Activated CD4-positive, alpha-beta T cell treated with anti-CD3 and anti-CD28 coated beads for 4 hours (primary cell): ENCODE measurements at places on chromosomes 1 and 21.
A peak's percentile ranks its signal among the peaks of the same experiment; 100 is the strongest.

DNA sequence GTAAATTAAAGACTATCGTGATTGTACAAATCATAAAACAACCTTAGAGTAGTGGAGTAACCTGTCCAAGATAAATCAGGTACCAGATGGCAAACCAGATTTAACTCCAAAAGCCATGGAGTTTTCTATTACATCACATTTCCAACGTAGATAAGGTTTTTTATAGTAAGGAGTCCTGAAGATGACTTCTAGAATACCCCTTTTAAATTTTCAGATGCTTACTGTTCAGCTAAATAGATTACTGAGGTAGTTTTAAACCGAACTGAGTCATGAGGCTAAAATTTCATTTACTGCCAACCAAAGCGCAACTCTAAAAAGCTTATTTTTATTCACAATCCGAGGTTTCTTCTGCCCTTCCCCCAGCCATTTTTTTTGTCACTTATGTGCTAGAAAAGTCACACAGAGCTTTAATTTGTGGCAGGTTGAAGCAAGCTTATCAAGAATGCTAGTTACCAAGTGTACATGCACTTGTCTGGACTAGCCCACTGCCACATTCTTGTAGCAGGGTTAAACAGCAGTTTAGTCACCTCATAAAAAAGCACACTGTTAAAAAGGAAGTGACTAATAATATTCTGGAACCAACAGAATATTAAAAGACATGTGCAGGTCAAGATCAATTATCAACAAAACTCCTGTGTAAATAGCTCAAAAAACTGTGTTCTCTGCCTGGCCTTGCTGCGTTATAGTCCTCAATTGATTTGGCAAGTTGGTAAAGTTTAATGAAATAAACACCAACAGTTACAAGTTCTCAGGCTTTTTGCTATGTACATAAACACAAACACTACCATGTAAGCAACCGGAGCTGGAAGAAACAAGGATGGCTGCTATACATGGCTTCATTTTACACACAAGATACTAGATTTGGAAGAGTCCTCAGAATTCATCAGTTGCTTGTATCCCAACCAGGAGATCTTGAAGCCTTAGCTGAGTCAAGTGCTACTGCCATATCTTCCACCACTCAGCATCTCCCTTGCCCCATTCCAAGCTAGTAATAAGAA, 180.3 kb upstream of the DMRTA2 start:
- DNase-seq, result no peak

GRCh38 chr1:26717017-26717491, 21.2 kb downstream of the ARID1A start:
- DNase-seq, result no peak

DNA sequence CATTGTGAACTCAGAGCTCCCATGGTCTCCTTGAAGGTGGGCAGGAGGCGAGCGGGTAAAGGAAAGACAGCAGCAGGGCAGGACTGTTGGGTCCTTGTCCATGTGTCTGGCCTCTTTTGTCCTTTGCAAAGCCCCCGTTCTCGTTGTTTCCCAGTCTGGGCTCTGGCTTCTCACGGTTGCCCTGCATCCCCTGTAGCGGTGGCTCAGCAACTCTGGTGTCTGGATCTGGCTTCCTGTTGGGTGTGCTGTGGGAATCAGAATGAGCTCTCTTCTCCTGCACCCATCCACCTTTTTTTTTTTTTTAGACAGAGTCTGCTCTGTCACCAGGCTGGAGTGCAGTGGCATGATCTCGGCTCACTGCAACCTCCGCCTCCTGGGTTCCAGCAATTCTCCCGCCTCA, 11.1 kb downstream of the H6PD start:
- DNase-seq, result no peak

GRCh38 chr1:185704181-185704580, 30.0 kb upstream of the HMCN1 start:
- DNase-seq, result no peak

DNA sequence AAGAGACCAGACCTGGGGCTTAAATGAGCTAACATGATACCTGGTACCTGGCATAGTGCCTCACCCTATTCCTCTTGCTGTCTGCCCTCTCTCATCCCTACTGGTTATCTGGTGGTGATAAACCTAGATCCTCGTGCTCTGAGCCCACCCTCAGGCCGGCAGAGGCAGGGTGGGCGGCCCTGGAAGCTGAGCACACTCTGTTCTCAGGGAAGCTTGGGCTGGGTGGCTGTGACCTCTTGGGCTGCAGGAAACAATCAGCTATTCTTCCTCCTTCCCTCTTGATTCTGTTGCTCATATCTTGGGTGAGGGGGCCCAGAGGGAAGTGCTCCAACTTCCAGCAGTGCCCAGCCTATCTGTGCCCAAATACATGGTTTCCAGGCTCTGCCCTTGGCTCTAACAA, 42.0 kb downstream of the SDC3 start:
- no peak for DNase-seq

GRCh38 chr1:3634059-3634800, 9.4 kb downstream of the TPRG1L start:
- DNase-seq, result no peak

DNA sequence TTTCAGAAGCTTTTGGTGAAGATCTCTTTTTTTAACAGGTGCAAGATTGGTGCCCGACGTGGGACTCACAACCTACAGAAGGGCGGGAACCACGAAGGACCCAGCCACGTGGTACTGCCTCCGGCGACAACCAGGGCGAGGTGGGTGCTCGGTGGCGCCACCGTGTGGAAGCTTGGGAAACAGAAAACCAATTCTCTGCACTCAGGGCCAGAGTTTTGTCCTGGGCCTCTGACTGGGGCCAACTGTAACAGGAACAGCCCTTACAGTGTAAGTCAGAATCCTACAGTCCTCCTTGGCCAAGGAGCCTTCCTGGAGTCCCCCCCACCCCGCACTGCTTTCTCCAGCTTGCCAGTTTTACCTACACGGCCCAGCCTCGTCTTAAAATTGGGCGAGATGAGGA, 11.6 kb upstream of the S100A7A start:
- peak; percentile 45 for DNase-seq

DNA sequence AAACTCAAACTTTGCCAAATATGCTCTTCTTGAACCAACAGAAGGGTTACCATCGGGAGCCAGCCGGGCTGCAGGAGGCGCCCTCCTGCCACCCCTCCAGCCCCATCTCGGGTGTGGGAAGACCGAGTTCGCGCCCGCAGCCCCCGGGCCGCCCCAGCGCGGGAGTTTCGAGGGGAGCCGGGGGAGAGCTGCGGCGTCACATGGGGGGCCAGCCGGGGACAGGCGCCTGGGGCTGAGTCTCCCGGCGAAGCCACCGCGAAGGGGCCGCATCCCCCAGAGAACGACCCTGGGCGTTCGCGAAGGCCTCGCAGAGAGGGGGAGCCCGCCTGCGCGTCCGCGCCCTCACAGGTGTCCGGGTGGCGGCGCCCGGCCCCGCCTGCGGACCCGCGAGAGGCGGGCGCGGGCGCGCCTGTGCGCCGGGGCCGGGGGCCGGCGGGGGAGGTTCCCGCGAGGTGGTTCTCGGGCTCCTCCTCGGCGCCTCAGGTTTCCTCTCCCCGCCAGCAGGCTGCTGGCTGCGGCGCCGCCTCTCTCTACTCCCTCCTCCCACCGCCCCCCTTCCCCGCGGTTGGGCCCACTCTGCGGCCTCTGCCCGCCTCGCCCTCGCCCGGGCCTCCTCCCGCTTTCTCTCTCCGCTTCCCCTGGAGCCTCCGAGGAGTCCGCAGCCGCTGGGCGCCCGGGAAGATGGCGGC, at the start of gene RAVER2:
Gene RAVER2, plus strand, starts transcription at position 584 of the 689 bp plus-strand sequence. Its CDS starts 98 bp downstream, at position 682.
- DNase-seq, result peak; percentile 58

DNA sequence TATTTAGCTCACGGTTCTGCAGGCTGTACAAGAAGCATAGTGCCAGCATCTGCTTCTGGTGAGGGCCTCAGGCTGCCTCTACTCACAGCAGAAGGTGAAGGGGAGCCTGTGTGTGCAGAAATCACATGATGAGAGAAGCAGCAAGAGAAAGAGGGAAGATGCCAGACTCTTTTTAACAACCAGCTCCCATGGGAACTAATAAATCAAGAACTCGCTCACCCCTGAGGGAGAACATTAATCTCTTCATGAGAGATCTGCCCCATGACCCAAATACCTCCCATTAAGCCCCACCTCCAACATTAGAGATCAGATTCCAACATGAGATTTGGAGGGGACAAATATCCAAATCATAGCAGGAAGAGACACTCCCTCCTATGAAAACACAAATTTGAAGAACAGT, 74.1 kb downstream of the OLFML2B start:
- DNase-seq, result no peak

DNA sequence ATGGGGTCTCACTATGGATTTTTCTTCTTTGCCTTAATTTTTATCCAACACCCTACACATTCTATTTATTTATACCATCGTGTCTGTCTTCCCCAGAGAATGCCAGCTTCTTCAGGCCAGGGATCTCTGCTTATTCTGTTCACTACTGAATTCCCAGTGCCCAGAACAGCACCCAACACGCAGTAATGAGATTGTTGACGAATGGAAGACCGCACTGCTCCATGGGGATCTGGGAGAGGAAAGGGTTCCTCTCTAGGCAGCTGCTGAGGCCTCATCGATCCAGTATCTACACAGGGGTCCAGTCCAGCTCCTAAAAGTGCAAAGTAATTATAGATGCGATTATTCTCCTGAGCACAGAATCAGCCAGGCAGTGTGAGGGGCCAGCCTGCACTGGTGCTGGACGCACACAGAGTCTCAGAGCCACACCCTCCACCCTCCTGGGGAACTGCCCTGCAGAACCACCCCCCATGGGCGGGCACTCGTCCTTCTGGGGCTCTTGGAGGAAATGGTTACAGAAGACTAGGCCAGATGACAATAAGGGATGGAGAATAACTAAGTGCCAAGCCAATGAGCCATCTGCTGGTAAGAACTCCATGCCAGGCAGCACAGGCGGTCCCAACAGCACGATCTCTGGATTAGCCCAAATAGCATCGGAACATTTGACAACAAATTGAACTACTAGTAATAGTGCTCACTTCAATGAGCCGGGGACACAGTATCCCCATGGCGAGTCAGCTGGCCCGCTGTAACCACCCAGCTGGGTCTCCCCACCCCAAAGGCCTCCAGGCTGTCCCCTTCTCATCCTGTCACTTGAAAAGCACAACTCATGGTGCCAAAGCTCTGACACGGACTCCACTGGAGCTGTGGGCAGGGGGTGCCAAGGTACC, 1.7 kb upstream of the PDE9A start:
- no peak for DNase-seq

DNA sequence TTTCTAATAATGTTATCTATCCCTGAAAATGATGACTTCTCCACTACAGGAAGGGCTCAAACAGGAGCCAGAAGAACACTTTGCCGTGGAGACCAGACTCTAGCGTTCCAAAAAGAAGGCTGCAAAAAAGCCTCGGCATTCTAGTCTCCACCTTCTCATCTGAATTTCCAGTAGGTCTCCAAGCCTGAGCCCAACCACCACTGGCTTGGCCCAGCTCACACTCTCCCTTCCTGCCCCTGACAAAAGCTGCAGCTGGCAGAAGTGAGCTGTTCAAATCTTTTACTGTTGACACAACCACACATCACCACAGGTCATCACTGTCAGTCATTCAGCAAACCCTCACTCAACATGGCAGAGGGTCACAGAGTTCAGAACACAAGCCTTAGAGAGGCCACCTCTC, 69.3 kb downstream of the CAMK2N1 start:
- DNase-seq, result no peak

DNA sequence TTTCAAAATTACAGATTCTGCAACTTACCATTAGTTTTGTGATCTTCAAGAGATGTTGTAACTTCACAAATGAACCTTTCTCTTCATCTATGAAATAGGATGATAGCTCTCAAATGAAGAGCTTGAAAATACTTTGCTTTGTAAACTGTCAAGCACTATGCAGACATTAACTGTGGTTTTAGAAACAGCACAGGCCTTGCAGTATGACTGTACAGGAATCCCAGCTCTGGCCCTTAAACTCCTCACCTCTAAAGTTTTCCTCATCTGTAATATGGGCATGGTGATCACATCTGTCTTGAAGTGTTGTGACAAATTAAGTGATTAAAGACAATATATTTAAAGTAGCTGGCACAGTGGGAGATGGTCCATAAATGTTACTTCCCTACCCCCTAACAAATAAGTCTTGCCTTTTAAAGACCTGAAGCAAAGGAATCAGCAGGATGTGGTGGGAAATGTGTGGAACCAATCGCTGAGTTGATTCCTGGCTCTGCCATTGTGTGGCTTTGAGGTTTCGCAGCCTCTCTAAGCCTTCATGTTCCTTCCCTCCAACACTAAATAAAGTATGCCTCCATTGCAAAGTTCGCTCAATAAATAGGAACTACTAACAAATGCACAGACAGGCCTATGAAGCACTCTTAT, 5.5 kb upstream of the PTP4A2 start:
- no peak for DNase-seq

DNA sequence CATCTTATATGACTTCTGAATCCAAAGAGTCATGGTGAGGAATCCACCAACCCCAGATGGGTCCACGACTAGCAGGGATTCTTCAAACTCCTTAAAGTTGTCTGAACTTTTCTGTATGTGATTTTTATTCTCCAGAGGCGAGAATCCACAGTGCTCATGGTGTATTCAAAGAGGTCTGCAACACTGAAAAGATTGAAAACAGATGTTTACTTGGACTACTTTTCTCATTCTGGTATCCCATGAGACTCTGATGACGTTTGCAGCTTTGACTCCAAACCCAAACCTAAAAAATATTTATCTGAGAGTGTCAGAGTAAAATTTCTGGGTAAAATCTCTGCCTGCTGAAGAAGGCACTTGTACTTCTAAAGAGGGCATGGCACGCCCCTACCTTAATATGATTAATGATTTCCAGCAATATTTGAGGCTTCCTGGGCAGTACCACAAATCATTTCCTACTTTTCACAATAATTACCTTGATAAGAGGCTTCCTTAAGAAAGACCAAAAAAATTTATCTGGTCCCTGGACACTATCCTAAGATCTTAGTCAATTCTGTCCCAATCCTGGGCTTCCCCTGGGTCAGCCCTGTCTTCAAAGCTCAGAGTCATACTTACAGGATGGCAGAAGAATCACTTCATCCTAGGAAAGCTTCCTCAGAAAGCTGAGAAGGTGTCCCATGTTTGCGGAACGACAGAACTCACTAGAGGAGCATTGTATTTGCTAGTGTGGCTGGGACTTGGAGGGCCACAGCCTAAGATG, 76.5 kb upstream of the MAP10 start:
- no peak for DNase-seq

GRCh38 chr1:242523719-242524570, 552 bp downstream of the PLD5 start:
- no peak for DNase-seq

- DNase-seq, result no peak
Measured at GRCh38 chr1:36154765-36155407, 1.1 kb upstream of the MAP7D1 start.

DNA sequence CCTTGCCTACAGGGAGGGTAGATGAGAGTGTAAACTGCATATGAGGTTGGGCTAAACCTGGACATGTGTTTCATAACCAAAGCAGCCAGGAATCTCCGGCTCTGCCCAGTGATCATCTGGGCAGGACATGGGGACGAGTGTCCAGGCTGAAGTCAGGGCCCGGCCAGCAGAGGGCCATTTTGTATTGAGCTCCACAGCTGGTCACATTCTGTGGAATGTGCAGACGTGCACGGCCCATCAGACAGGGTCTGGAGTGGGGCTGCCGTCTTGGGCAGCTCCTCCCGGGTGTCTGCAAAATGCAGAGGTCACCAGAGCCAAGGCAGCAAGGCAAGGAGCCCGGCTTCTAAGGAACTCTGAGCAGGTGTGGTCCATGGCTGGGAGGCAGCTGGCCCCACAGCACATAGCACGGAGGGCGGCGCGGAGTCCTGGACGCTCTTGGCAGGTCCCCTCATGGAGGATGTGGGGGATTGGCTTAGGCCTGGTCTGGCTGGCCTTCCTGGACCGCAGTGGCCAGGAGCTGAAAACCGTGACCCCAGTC, 6.2 kb downstream of the LRRC3 start:
- no peak for DNase-seq

- no peak for DNase-seq
Measured at GRCh38 chr1:193592317-193592716, 405.9 kb upstream of the B3GALT2 start.
